T-helper 17 cell (primary cell): ENCODE measurements at places on chromosomes 5 and 9.
A peak's percentile ranks its signal among the peaks of the same experiment; 100 is the strongest.

- no peaks in the 10 kb centered on the region for H3K27me3 ChIP-seq
- H3K4me3 ChIP-seq, result no peak overlapping the region
- H3K36me3 ChIP-seq, result peaks cover 19% of the 10 kb centered on the region
- DNase-seq, result no peak
Measured at GRCh38 chr5:7897014-7897600, 28.2 kb downstream of the MTRR start.

DNA sequence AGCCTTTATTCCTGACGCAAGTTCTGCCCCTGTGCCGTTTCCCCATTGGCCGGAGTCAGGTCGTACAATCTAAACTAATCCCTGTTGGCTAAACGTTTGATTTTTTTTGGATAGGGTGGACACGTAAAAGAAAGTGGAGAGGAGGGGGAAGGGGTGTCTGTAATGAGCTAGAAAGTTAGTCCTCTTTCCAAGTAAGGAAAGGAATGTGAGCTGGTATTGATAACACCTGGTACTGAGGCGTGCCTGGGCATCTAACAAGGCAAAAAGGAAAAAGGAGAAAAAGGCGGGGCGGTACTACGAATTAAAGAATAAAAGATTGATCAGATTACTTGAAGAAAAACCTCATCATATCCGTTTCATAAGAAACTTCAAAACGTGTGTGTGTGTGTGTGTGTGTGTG lies 665.2 kb downstream of the ANXA1 start:
- H3K4me3 ChIP-seq, result no peak overlapping the region
- H3K27ac ChIP-seq, result no peak overlapping the region
- no peak for DNase-seq
- no peaks in the 10 kb centered on the region for H3K4me1 ChIP-seq
- H3K27me3 ChIP-seq, result no peaks in the 10 kb centered on the region

GRCh38 chr5:128799945-128800344 lies 165.3 kb upstream of the SLC27A6 start:
- no peak overlapping the region for H3K4me3 ChIP-seq
- no peaks in the 10 kb centered on the region for H3K4me1 ChIP-seq
- DNase-seq, result no peak

DNA sequence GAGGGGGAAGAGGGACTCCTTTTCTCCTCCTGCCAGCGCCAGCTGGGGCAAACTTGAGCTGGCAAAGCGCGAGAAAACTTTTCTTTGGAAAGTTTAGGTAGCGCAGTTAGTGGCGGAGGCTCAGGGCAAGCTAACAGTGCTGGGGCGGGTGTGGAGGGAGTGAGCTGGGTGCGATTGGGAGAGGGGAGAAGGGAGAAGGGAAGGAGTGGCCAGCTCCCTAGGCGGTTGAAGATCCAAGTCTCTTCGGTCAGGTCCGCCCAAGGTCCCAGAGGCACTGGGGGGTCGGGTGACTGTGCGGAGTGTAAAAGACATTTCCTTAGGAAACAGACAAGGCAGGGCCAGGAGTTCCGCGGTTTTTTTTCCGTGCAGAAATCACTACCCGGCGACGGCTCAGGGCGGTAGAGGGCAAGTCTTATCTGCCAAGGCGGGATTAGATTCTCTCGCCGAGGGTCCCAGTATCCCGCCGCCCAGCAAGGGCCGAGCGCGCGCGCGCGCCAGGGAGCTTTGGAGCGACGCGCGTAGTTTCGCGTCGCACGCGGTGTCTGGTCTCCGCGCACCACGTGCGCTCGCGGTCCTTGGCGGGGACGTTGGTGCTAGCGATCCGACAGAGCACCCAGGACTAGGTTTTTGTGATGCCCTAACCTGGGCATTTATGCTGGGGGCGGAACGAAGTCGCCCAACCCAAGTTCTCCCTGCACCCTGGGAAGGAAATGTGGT lies 33.6 kb upstream of the NFIB start:
- H3K4me1 ChIP-seq, result peaks cover 11% of the 10 kb centered on the region
- H3K27me3 ChIP-seq, result peaks cover 51% of the 10 kb centered on the region
- no peaks in the 10 kb centered on the region for H3K36me3 ChIP-seq
- DNase-seq, result no peak

DNA sequence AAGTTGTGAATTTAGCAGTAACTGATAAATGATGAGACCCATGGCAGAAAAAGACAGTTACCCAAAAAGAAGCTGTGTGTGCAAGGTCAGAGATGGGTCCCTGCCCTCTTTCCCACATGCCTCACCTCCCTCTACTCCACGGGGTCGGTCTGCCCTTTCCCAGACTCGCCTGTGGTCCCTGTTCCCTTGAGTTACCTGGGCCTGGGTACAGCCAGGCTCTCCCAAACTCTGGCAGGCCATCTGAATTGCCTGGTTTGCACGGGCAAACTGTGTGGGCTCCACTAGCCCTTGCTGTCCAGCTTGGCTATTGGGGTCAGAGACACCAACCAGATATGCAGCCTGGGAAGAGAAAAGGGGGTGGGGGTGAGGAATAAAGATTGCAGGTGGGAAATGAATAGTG lies 18.4 kb upstream of the TPM2 start:
- DNase-seq, result no peak
- no peak overlapping the region for H3K4me3 ChIP-seq
- no peaks in the 10 kb centered on the region for H3K27me3 ChIP-seq
- H3K27ac ChIP-seq, result peak overlapping the region; percentile 77
- peaks cover 12% of the 10 kb centered on the region for H3K4me1 ChIP-seq
- H3K36me3 ChIP-seq, result peaks cover 9% of the 10 kb centered on the region

- peak overlapping the region; percentile 99 for H3K4me3 ChIP-seq
- peak overlapping the region; percentile 93 for H3K27ac ChIP-seq
- DNase-seq, result peak; percentile 25
- peaks cover 11% of the 10 kb centered on the region for H3K4me1 ChIP-seq
- H3K27me3 ChIP-seq, result no peaks in the 10 kb centered on the region
Measured at GRCh38 chr5:43396762-43397304, 15.4 kb downstream of the CCL28 start.

GRCh38 chr5:10737880-10738279 lies 23.2 kb downstream of the DAP start:
- peaks cover 13% of the 10 kb centered on the region for H3K4me1 ChIP-seq
- H3K36me3 ChIP-seq, result peaks cover 11% of the 10 kb centered on the region
- H3K27me3 ChIP-seq, result no peaks in the 10 kb centered on the region
- no peak overlapping the region for H3K4me3 ChIP-seq
- H3K27ac ChIP-seq, result no peak overlapping the region

GRCh38 chr5:179343021-179343718 lies 2.1 kb downstream of the ADAMTS2 start:
- H3K4me1 ChIP-seq, result peaks cover 9% of the 10 kb centered on the region
- no peak overlapping the region for H3K27ac ChIP-seq
- H3K4me3 ChIP-seq, result peak overlapping the region; percentile 71
- DNase-seq, result no peak
- H3K27me3 ChIP-seq, result peaks cover 64% of the 10 kb centered on the region
- peaks cover 4% of the 10 kb centered on the region for H3K36me3 ChIP-seq

- peaks cover 12% of the 10 kb centered on the region for H3K4me1 ChIP-seq
- peaks cover 35% of the 10 kb centered on the region for H3K27me3 ChIP-seq
- peak overlapping the region; percentile 88 for H3K4me3 ChIP-seq
- H3K27ac ChIP-seq, result no peak overlapping the region
- H3K36me3 ChIP-seq, result peaks cover 10% of the 10 kb centered on the region
Measured at GRCh38 chr9:124502711-124503702, 4.2 kb downstream of the NR5A1 start.

- H3K27me3 ChIP-seq, result peaks cover 5% of the 10 kb centered on the region
- no peak overlapping the region for H3K4me3 ChIP-seq
- no peaks in the 10 kb centered on the region for H3K4me1 ChIP-seq
- no peak for DNase-seq
Measured at GRCh38 chr5:108650997-108651396, 96.7 kb upstream of the FER start.

DNA sequence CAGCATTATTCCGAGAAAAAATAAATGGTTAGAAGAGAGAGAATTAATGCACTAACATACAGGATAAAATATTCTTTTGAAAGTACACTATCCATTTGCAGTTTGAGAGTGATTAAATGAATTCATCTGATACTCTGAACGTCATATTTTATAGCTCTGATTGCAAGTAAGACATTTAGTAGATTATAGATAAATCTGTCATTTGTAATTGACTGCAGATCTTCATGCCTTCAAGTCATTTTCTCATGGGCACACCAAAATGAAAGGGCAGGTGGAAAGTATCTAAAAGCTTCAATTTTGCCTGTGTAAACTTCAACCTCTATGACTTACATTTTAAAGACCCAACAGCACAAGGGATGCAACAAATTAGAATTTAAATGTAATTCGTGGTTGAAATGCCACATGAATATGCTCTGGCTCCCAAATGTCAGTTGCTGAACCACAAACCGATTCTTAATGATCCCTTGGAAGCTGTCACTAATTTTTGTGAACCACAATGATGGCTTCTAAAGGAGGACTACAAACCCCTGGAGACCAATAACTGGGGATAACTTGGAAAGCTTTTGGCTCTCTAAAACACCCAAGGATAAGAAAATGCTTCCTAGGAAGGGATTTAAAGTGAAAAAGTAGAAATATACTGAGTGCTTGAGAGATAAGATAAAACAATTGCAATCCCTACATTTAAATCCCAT lies 3.9 kb downstream of the TYRP1 start:
- H3K4me1 ChIP-seq, result no peaks in the 10 kb centered on the region
- H3K4me3 ChIP-seq, result no peak overlapping the region
- DNase-seq, result no peak
- no peak overlapping the region for H3K27ac ChIP-seq

DNA sequence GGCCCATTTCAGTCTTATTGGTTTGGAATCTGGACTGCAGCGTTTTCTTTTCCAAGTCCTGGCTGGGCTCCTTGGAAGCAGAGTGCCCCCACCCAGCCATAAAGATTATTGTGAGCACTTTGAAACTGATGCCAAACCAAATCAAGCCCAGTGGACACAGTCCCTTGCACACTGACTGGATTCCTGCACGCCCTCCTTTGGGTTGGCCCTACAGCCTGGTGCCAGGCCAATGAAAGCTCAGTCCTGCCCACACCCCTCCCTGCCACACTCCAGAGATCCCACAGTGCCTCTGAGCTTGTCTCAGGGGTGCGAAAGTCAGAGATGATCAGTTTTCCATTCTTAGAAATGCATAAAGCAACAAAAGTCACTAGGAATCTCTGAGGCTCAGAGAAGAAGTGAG lies 181.9 kb downstream of the CETN3 start:
- H3K4me1 ChIP-seq, result no peaks in the 10 kb centered on the region
- peaks cover 6% of the 10 kb centered on the region for H3K27me3 ChIP-seq
- H3K4me3 ChIP-seq, result no peak overlapping the region
- H3K27ac ChIP-seq, result no peak overlapping the region
- no peaks in the 10 kb centered on the region for H3K36me3 ChIP-seq
- DNase-seq, result no peak

GRCh38 chr9:27333241-27334052 lies 36.5 kb upstream of the EQTN start:
- no peak for DNase-seq
- H3K4me3 ChIP-seq, result no peak overlapping the region
- H3K36me3 ChIP-seq, result no peaks in the 10 kb centered on the region
- H3K4me1 ChIP-seq, result peaks cover 3% of the 10 kb centered on the region
- H3K27me3 ChIP-seq, result peaks cover 11% of the 10 kb centered on the region

- no peak overlapping the region for H3K27ac ChIP-seq
- H3K36me3 ChIP-seq, result peaks cover 2% of the 10 kb centered on the region
- no peaks in the 10 kb centered on the region for H3K4me1 ChIP-seq
- DNase-seq, result no peak
- H3K27me3 ChIP-seq, result peaks cover 48% of the 10 kb centered on the region
Measured at GRCh38 chr9:90331826-90332575, 310.6 kb downstream of the DIRAS2 start.

GRCh38 chr9:135620558-135620957 lies 18.8 kb downstream of the GLT6D1 start:
- DNase-seq, result no peak
- no peak overlapping the region for H3K27ac ChIP-seq
- H3K36me3 ChIP-seq, result no peaks in the 10 kb centered on the region
- H3K27me3 ChIP-seq, result peaks cover 49% of the 10 kb centered on the region

DNA sequence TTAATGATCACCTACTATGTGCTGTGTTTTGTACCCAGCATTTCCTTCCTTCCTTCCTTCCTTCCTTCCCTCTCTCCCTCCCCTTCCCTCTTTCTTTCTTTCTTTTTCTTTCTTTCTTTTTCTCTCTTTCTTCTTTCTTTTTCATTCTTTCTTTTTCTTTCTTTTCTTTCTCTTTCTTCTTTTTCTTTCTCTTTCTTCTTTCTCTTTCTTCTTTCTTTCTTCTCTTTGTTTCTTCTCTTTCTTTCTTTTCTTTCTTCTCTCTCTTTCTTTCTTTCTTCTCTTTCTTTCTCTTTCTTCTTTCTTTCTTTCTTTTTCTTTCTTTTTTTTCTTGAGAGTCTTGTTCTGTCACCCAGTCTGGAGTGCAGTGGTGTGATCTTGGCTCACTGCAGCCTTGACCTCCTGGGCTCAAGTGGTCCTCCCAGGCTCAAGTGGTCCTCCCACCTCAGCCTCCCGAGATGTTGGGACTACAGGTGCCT lies 165.7 kb upstream of the MVB12B start:
- no peaks in the 10 kb centered on the region for H3K36me3 ChIP-seq
- DNase-seq, result no peak
- H3K4me1 ChIP-seq, result no peaks in the 10 kb centered on the region
- H3K27ac ChIP-seq, result no peak overlapping the region
- no peak overlapping the region for H3K4me3 ChIP-seq

GRCh38 chr5:136087961-136088871 lies 44.4 kb upstream of the SMAD5 start:
- no peak overlapping the region for H3K4me3 ChIP-seq
- no peaks in the 10 kb centered on the region for H3K36me3 ChIP-seq
- H3K4me1 ChIP-seq, result peaks cover 2% of the 10 kb centered on the region
- no peak for DNase-seq
- peaks cover 17% of the 10 kb centered on the region for H3K27me3 ChIP-seq
- no peak overlapping the region for H3K27ac ChIP-seq

GRCh38 chr5:76673125-76673524 lies 42.8 kb upstream of the F2R start:
- no peaks in the 10 kb centered on the region for H3K27me3 ChIP-seq
- no peak overlapping the region for H3K4me3 ChIP-seq
- H3K4me1 ChIP-seq, result no peaks in the 10 kb centered on the region

- peak overlapping the region; percentile 95 for H3K4me3 ChIP-seq
- peaks cover 40% of the 10 kb centered on the region for H3K4me1 ChIP-seq
- H3K27me3 ChIP-seq, result no peaks in the 10 kb centered on the region
- H3K27ac ChIP-seq, result peak overlapping the region; percentile 98
Measured at GRCh38 chr5:179699616-179700237, 960 bp downstream of the CANX start.
